T-helper 17 cell (primary cell): ENCODE measurements at places on chromosomes 7 and 10. TPM values are rescaled to one million over a fixed set of nuclear protein-coding genes. Genes with fewer than 3 reads are reported as not detected.

DNA sequence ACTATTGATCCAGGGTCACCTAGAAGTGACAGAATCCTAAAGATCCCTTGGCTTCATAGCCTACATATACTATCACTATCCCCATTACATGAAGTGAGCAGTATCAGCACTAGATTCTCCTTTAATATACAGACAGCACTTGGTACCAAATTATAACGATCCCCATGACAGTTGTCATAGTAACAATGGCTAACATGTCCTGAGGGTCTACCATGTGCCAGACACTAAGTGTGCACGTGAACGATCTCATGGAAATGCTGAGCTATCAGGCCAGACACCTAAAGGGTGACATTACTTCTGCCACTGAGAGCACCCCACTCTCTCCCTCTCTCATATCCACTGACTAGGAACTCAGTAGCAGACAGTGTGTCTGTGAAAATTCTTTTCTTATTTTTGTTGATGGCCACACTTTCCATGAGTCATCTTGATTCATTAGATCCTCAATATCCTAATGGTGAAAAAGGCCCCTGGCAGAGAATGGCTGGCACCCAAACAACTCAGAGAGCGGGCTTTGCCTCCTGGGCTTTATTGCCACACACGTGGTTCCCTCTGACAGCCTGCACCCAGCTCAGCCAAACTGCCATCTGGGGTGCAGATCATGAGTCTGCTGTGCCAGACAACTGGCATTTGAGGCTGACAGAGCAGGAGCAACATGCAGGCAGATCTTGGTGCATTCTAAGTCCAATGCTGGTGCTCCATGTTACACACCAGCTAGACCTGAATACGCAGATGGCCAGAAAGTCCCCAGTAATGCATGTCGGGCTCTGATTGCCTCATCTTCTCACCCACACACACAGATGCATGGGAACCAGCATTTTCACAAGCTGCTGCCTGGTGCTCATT, 176.3 kb downstream of the DGKI start:
- no peak for DNase-seq

- no peak for DNase-seq
Observed at GRCh38 chr10:61119573-61119972, 175.6 kb upstream of the RHOBTB1 start.

DNA sequence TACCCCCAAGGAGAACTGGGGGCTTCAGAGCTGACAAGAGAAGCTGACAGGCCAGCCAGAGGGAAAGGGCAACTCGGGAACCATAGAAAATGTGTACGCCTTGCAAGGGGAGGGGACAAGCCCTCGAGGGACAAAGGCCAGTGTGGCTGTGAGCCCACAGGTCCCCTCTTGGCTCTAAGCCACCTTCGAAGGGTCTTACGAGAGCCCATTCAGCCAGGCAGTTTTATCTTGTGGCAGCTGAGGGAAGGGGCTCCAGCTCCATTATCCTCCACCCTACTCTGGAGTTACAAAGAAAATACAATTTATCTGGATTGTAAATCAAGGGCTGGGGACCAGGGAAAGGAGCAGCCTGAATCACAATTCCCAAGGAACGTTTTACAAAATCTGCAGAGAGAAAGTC, 159.5 kb upstream of the ZMIZ1 start:
- no peak for DNase-seq

GRCh38 chr10:12181065-12181775, 14.5 kb downstream of the NUDT5 start:
- peak; percentile 16 for DNase-seq

- DNase-seq: no peak
Observed at GRCh38 chr10:33247221-33247922, 87.1 kb downstream of the NRP1 start.

DNA sequence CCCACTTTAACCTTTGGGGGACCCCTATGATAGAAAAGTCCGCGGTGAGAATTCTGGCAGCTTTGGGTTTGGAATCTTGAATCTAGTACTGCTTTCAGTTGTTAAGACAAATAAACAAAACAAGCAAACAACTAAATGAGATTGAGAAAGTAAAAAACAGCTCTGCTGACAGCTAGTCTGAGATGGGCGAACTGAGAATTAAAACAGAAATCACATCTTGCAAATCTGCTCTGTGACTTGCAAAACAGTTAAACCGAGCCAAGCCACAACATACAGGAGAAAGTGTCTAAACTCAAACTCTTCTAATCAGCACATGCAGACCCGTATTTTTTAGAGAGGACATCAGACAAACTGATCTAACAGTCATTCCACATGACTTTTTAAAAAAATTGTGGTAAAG, 110.4 kb downstream of the SH2D4B start:
- DNase-seq: no peak

The SEC31B gene
- total RNA-seq: 70.3 TPM

The HOXA2 gene
- not detected for total RNA-seq

The IFIT1B gene
- not detected for total RNA-seq

The NRBF2 gene
- total RNA-seq: 30.7 TPM

DNA sequence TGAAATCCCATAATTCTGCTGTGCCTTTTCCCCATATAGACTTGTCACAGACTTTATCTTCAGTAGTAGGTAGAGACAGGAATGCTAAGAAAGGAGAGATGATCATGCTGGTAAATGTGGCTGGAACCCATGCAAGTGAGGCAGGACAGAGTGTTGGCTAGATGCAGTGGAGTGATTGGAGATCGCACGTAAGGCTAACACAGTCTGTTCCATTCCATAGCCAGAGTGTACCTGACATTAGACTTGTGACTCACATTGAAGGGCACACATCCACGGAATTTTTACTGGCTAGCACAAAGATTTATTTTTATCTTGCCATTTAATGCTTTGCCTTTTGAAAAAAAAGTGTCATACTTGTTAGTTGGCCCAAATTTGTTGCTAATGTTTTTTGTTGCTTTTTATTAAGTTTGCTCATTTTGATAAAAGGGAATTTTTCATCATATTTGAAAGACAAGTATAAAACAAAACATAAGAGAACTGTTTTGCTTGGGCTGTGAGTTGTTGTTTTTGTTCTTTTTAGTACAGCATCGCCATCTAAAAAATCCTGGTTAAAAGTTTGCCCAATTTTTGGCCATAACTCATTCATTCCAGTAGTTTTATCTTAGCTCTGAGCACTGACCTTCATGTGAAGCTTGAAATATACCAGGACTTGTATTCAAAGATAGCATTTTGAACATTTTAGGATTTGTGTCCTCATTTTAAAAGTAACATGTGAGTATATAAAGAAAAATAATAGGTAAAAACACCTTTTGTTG, 81.0 kb downstream of the CPED1 start:
- no peak for DNase-seq

GRCh38 chr10:99374526-99374925, 45.4 kb downstream of the CNNM1 start:
- no peak for DNase-seq

GRCh38 chr10:8919280-8919679, 864.8 kb downstream of the GATA3 start:
- no peak for DNase-seq

DNA sequence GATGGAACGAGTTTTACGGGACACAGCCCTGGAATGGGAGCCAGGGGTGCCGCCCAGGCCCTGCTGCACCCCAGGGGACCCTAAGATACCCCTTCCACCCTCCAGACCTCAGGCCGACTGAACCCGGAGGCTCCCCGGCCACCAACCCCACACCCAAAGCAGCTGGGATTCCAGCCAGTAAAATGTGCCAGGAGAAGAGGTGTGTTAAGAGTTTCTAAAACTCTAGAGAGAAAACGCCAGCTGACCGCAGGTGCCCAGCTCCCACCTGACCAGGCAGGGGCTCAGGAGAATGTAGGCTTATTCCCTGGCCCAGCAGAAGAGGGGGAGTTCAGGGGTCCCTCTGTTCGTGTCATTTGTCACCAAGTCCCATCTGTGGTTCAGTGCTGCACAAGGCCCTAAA, 17.5 kb downstream of the NUDT1 start:
- no peak for DNase-seq

- DNase-seq: no peak
Observed at GRCh38 chr7:17380736-17381662, 82.5 kb downstream of the AHR start.

- DNase-seq: no peak
Observed at GRCh38 chr7:18978108-18978495, 139.3 kb downstream of the TWIST1 start.

The PLXDC2 gene
- 11.8 TPM for total RNA-seq

DNA sequence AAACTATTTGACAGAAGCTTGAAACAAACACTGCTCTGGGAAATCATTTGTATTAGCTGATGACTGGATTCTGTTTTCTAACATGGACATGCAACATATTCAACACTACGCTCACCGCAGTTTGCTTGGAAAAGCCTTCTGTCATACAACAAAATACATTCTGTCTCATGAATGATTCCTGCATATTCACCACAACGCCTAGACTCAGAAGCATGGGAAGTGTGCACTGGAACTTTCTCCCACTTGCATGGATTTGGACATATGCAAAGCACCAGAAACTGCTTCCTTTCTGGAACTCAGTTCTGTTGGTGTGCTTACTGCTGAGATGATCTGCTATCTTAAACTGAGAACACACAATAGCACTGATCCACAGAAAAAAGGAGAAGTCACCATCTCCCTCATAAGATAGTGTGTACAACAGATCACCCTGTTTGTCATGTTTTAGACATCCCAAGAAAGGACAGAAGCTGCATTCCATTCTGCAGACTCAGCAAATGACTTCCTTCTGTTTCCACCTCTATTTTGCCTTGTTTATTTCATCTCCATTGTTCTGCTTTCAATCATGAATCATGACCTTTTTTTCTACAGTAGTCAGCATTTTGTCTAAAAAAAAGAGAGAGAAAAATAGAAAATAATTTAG, 115.8 kb downstream of the HTR7 start:
- DNase-seq: no peak

The C10orf71 gene
- total RNA-seq: not detected

DNA sequence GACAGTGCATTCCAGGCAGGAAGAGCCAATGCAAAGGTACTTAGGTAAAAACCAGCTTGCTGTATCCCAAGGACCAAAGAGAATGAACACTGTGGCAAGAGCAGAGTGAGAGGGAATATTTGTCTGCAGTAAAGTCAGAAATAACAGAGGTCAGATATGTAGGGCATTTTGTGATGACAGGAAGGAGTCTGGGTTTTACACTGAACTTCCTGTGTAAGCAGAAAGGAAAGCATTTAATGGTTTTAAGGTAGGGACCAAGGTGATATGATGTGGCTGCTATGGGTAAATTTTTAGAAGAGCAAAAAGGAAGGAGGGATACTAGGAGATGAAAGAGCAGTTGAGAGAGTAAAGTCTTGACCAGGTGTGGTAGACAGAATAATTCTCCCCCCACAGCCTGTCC, 10.1 kb downstream of the ABCB1 start:
- no peak for DNase-seq

DNA sequence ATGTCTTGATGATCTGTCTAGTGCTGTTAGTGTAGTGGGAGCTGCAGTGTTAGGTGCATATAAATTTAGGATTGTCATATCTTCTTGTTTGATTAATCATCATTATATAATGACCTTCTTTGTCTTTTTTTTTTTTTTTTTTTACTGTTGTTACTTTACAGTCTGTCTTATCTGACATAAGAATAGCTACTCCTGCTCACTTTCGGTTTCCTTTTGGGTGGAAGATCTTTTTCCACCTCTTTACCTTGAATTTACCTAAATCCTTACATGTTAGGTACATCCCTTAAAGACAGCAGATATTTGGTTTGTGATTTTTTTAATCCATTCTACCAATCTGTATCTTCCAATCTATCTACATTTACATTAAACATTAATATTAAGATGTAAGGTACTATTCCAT, 113.6 kb upstream of the PCLO start:
- no peak for DNase-seq

- no peak for DNase-seq
Observed at GRCh38 chr7:27966219-27966780, 214.3 kb downstream of the JAZF1 start.

The OGDHL gene
- total RNA-seq: not detected
